Putamen (tissue), 1 donor: ENCODE measurements at places on chromosomes 7 and 10.

- no peak for DNase-seq
Observed at GRCh38 chr7:134941952-134942351, 44.4 kb upstream of the AGBL3 start.

DNA sequence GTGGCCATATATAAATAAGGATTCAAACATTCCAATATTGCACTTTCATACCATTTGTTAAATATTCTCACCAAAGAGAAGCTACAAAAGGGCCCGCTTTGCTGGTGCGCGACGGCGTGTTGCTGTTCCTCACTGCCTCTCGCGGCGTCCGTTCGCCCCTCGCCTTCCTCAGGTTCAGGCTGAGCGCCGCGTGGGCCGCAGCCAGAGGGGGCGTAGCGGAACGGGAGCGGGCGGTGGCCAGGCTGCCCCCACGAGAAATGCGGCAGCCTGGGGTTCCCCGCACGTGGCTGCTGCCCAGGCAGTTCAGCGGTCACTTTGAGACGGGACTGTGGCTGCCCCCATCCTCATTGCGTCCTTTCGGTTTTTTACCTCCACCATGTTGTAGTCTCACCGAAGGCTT lies 67.3 kb upstream of the VWDE start:
- no peak for DNase-seq

DNA sequence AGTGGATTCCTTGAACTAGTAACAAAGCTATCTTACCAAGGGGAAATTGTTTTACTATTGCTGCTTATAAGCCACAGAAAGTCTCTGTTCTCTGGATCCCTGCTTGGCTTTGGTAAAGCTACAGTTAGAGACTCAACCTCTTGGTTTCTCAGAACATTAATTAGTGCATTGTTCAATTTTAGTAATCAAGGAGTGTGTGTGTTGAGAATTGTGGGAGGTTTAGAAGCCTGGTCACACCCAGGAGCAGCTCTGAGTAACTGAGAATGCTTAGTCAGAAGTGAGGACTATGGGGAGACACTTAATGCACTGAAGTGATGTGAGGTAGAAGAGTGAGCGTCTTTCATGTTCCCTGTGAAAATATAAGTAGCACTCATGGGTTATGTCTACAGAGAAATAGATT lies 8.2 kb upstream of the ACTA2 start:
- DNase-seq, result no peak

DNA sequence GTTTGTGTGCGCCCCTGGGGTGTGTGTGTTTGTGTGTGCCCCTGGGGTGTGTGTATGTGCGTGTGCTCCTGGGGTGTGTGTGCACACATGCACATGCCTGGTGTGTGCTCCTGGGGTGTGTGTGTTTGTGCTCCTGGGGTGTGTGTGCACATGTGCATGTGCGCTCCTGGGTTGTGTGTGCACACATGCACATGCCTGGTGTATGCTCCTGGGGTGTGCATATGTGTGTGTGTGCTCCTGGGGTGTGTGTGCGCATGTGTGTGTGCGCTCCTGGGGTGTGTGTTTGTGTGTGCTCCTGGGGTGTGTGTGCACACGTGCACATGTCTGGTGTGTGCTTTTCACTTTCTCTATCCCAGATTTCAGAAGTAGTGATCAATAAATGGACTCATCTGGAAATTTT lies 321.0 kb downstream of the WDR37 start:
- DNase-seq, result no peak
